ENCODE measurements at places on chromosomes 3 and 15. TPM values are rescaled to one million over a fixed set of nuclear protein-coding genes. Genes with fewer than 3 reads are reported as not detected.

GRCh38 chr3:177529071-177529550 is 331.8 kb upstream of the TBL1XR1 start:
- no peak overlapping the region for H3K27ac ChIP-seq
- H3K27me3 ChIP-seq, result no peaks in the 10 kb centered on the region
- no peak for DNase-seq
- H3K4me1 ChIP-seq, result no peaks in the 10 kb centered on the region
- no peaks in the 10 kb centered on the region for H3K36me3 ChIP-seq

- no peak overlapping the region for H3K27ac ChIP-seq
- H3K4me3 ChIP-seq, result no peak overlapping the region
- H3K36me3 ChIP-seq, result no peaks in the 10 kb centered on the region
- no peaks in the 10 kb centered on the region for H3K4me1 ChIP-seq
- no peaks in the 10 kb centered on the region for H3K27me3 ChIP-seq
- no peak for DNase-seq
Measured at GRCh38 chr3:134822090-134822489, 27.0 kb downstream of the EPHB1 start.

The PCSK6 gene
- 174 TPM for total RNA-seq

DNA sequence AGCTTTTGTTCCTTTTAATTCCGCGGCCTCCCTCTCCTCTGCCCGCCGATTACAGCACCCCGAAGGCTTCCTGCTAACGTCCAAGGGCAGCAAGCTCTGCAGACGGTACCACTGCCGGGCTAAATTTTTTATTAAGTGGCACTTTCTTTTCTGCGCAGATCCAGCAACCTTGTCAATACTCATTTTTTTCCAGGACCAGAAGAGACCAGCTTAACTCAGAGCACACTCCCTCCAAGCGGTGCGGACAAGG is 542 bp upstream of the MEIS2 start:
- no peak for DNase-seq
- no peaks in the 10 kb centered on the region for H3K36me3 ChIP-seq
- peak overlapping the region; percentile 96 for H3K27ac ChIP-seq
- no peaks in the 10 kb centered on the region for H3K4me1 ChIP-seq

The C3orf85 gene
- total RNA-seq, result 3.3 TPM

- H3K36me3 ChIP-seq, result no peaks in the 10 kb centered on the region
- H3K27ac ChIP-seq, result no peak overlapping the region
- H3K4me3 ChIP-seq, result no peak overlapping the region
- H3K4me1 ChIP-seq, result no peaks in the 10 kb centered on the region
- no peak for DNase-seq
Measured at GRCh38 chr3:160931474-160931873, 173.7 kb downstream of the B3GALNT1 start.

DNA sequence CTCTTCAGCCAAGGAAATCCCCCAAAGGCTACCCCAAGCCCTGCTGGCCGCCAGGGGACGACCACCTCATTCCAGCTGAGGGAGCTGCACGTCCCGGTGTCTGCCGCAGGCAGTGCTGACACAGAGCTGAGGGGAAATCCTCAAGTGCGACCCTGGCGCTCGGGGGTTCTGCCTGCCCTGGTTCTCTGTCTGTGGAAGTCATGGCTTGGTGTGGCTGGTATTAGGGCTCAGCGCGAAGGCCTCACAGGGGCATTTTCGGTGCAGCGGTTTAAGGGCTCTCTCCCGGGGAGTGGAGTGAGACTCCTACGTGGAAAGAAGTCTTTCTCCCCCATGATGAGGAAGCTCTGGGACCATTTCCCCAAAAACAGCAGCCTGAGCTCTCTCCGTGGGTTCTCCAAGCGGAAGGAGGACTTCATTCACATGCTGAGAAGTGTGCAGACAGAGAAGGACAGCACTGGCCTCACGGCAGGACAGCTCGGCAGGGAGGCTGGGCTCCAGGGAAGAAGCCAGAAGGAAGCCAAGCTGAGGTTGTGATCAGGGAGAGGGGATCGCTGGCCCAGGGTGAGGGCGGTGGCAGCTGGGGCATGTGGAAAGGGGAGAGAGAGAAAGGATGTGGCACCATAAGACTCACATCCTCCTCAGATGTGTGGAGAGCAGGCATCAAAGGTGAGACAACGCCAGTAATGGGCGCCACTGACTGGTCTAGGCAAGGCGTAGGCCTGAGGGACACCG is 48.6 kb downstream of the KLF15 start:
- H3K36me3 ChIP-seq, result no peaks in the 10 kb centered on the region
- H3K4me3 ChIP-seq, result no peak overlapping the region
- H3K4me1 ChIP-seq, result no peaks in the 10 kb centered on the region
- no peaks in the 10 kb centered on the region for H3K27me3 ChIP-seq
- no peak for DNase-seq
- H3K27ac ChIP-seq, result no peak overlapping the region

- DNase-seq, result peak; percentile 29
- H3K27me3 ChIP-seq, result no peaks in the 10 kb centered on the region
- no peak overlapping the region for H3K4me3 ChIP-seq
Measured at GRCh38 chr3:160038862-160039562, 50.4 kb downstream of the IL12A start.

GRCh38 chr3:52395503-52395865 is 49.4 kb downstream of the SEMA3G start:
- no peak for DNase-seq
- no peaks in the 10 kb centered on the region for H3K4me1 ChIP-seq
- no peak overlapping the region for H3K4me3 ChIP-seq
- no peaks in the 10 kb centered on the region for H3K36me3 ChIP-seq
- H3K27me3 ChIP-seq, result no peaks in the 10 kb centered on the region
- H3K27ac ChIP-seq, result no peak overlapping the region

DNA sequence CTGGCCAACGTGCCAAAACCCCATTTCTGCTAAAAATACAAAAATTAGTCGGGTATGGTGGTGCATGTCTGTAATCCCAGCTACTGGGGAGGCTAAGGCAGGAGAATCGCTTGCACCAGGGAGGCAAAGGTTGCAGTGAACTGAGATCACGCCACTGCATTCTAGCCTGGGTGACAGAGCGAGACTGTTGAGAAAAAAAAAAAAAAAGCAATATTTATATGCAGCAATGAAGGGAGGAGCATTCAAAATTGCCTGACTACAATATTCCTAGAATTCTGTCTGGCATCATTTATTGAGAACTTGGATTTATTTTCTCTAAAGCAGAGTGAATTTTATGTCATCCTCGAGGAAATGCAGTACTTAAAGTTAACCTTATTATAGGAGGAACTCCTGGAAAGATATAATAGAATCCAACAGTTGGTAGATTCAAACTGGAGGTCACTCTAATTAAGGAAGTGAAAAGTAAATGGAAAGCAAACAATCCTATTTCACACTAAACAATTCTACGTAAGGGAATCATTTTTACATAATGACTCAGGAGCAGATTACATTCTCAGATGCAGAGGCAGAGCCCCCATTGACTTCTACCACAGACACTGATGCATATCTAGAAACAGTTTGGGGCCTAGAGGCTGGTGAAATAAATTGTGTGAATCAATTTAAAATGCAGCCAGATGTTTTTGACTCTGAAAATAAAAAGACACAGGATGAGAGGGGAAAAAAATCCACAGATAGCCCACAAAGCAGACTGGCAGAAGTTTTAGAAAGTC is 82.1 kb upstream of the FHIT start:
- H3K27me3 ChIP-seq, result no peaks in the 10 kb centered on the region
- no peak overlapping the region for H3K27ac ChIP-seq
- no peaks in the 10 kb centered on the region for H3K4me1 ChIP-seq
- H3K4me3 ChIP-seq, result no peak overlapping the region

DNA sequence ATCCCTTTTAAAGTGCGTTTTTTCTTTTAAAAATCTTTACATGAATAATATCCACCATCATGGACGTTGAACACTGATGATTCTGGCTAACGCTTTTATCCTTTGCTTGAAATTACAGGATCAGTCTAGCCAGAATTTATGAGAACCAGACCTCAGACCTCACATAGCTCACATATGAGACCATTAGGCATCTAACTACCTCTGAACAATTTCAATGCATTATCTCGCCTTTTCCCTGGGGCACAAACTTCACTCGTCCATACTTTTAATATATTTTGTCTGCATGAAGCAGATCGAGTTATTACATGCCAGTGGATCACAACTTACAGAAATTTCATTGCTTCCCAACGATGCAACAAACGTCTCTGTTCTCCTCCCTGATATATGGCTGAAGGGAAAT is 105.6 kb downstream of the MEIS2 start:
- H3K4me1 ChIP-seq, result no peaks in the 10 kb centered on the region
- no peak overlapping the region for H3K27ac ChIP-seq
- no peak overlapping the region for H3K4me3 ChIP-seq
- H3K36me3 ChIP-seq, result no peaks in the 10 kb centered on the region
- DNase-seq, result no peak

- H3K27ac ChIP-seq, result no peak overlapping the region
- H3K4me3 ChIP-seq, result no peak overlapping the region
- no peak for DNase-seq
- H3K4me1 ChIP-seq, result no peaks in the 10 kb centered on the region
Measured at GRCh38 chr15:70647396-70647795, 116.0 kb downstream of the UACA start.

The FETUB gene
- 195 TPM for total RNA-seq

GRCh38 chr15:75129788-75130187 is 71.9 kb upstream of the C15orf39 start:
- no peak overlapping the region for H3K27ac ChIP-seq
- no peak for DNase-seq
- H3K4me3 ChIP-seq, result no peak overlapping the region
- no peaks in the 10 kb centered on the region for H3K27me3 ChIP-seq

The TMEM40 gene
- total RNA-seq, result 1.1 TPM

DNA sequence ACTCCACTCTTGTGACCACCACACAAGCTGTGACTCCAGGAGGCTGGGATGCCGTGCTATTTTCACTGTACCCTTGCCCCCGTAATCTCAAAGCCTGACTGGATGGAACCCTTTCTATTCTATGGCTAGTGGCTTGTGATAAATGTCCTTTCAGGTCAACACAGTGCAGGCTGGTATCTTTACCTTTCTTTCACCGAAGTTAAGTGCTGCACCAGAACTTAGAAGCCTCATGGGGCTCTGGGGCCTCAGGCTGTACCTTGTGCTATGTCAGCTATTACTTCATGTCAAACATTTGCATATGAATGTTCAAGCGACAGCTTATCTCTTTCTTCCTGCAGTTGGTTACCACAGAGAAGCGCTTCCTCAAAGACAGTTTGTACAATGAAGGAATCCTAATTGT is 66.8 kb downstream of the RPL39L start:
- no peaks in the 10 kb centered on the region for H3K27me3 ChIP-seq
- no peak overlapping the region for H3K4me3 ChIP-seq
- no peak overlapping the region for H3K27ac ChIP-seq
- no peak for DNase-seq
- H3K4me1 ChIP-seq, result no peaks in the 10 kb centered on the region

The ADGRG7 gene
- 20.9 TPM for total RNA-seq

The EIF4E3 gene
- 6.4 TPM for total RNA-seq

DNA sequence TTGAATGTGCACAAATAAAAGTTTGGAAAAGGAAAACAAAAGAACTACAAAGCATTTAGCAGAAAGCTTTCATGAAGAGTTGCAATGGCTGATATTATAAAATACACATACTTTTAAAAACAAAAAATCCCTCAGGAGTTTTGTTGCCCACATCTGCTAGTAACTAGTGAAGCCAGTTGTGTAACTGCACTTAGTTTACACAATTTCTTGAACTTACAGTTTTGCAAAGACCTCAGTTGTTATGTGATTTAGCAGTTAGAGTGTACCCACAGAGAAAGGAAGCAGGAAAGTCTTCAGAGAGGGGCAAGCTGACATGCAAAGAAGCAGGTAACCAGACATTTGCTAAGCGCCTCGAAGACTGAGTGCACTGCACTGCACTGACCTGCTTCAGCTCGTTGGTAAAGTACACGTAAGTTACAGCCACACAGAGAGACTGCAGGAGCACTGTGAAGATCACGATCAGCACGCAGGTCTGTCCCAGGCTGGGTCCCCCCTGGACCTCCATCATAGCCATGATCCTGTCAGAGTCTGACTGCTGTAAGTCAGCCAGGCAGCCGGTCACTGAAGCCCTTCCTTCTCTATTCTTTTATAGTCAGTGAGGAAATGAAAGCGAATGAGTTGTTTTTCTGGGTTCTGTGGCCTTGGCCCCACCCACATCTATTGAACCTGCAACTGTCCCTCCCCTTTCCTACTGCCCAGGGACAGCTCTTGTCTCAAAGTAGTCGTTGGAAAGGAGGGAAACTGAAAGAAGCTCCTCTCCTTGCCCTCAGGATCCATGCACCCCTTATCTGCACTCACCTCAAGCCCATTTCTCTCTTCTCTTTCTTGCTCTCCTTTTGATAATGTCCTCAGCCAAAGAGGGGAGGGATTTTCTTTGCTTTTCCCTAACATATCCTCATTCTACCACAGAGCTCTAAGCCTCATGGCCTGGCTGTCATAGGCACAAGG is at the start of gene TNFSF10:
TNFSF10 (minus strand) TSS at position 560 of the 948 bp plus-strand sequence; CDS start at position 514, 46 bp downstream.
- no peaks in the 10 kb centered on the region for H3K36me3 ChIP-seq
- H3K27me3 ChIP-seq, result no peaks in the 10 kb centered on the region
- H3K4me1 ChIP-seq, result peaks cover 4% of the 10 kb centered on the region
- peak within 1 kb of the TSS; percentile 47 for H3K4me3 ChIP-seq

DNA sequence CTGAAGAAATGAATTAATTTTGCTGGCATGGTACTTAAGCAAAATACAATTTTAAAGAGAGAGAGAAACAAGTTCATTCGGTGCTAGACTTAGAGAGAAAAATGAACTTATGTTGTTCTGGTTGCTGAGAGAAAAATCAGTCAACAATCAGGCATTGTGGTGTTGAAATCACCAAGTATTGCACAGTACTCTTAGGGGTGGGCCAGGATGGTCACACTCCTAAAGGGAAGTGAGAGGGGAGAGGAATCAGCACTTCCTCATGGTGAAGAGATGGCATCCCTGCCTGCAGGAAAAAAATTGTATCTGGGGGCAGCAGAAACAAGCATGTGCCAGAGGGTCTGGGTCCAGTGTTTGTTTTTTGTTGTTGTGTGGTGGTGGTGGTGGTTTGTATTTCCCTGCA is 7.0 kb upstream of the DMXL2 start:
- H3K27ac ChIP-seq, result no peak overlapping the region
- H3K4me1 ChIP-seq, result no peaks in the 10 kb centered on the region
- H3K36me3 ChIP-seq, result no peaks in the 10 kb centered on the region
- no peaks in the 10 kb centered on the region for H3K27me3 ChIP-seq
- DNase-seq, result no peak

The WDR93 gene
- total RNA-seq, result not detected

All from right lobe of liver (tissue), 6 donors.